ENCODE measurements at places on chromosomes 7 and 10. TPM values are rescaled to one million over a fixed set of nuclear protein-coding genes. Genes with fewer than 3 reads are reported as not detected.

The H2BK1 gene
- not detected for total RNA-seq

The DDX50 gene
- 52.0 TPM for total RNA-seq

The OR6B1 gene
- not detected for total RNA-seq

The PRPS1L1 gene
- total RNA-seq = not detected

The OPALIN gene
- total RNA-seq = not detected

The CEP55 gene
- total RNA-seq = 42.4 TPM

The VPS37D gene
- total RNA-seq = 4.0 TPM

The CHAT gene
- total RNA-seq = not detected

The KIF11 gene
- total RNA-seq = 24.6 TPM

The C10orf105 gene
- total RNA-seq = not detected

The RPP30 gene
- total RNA-seq = 41.5 TPM

The GJD4 gene
- total RNA-seq = under 0.01 TPM

The TFEC gene
- 1.0 TPM for total RNA-seq

The NPFFR1 gene
- not detected for total RNA-seq

The NEUROG3 gene
- not detected for total RNA-seq

The COBL gene
- total RNA-seq = not detected

The CAV1 gene
- total RNA-seq = 1,559 TPM

The PTER gene
- 6.7 TPM for total RNA-seq

The NPTX2 gene
- total RNA-seq = 1.3 TPM

The ABCC2 gene
- 1.0 TPM for total RNA-seq

The LIPK gene
- not detected for total RNA-seq

The KCNH2 gene
- not detected for total RNA-seq

The CLEC5A gene
- total RNA-seq = not detected

The COL28A1 gene
- not detected for total RNA-seq

The MEOX2 gene
- total RNA-seq = under 0.01 TPM

The TRIM8 gene
- 82.2 TPM for total RNA-seq

The NUTM2A gene
- total RNA-seq = 0.19 TPM

The KIAA1217 gene
- 4.0 TPM for total RNA-seq

The VAX1 gene
- total RNA-seq = not detected

The SLC25A28 gene
- total RNA-seq = 14.7 TPM

The HGF gene
- total RNA-seq = 4.0 TPM

The TRIL gene
- total RNA-seq = under 0.01 TPM

The CPED1 gene
- total RNA-seq = 0.27 TPM

The HOXA10 gene
- total RNA-seq = 0.36 TPM

The GNB2 gene
- 79.3 TPM for total RNA-seq

The TET1 gene
- 0.56 TPM for total RNA-seq

The ERVW-1 gene
- total RNA-seq = not detected

The RASSF4 gene
- 14.3 TPM for total RNA-seq

The PRF1 gene
- total RNA-seq = not detected

Data from endothelial cell of coronary artery (primary cell).